ENCODE measurements at places on chromosomes 13 and 19. TPM values are rescaled to one million over a fixed set of nuclear protein-coding genes. Genes with fewer than 3 reads are reported as not detected.

Gene RNF113B
- total RNA-seq: not detected

GRCh38 chr19:46860846-46861690, at the start of gene ARHGAP35:
TSS of gene ARHGAP35 (plus strand) at chr19:46860997. CDS start at chr19:46918676, 57,679 bp downstream.
- peak; percentile 91 for DNase-seq

Gene CHAMP1
- 6.1 TPM for total RNA-seq

- DNase-seq: peak; percentile 39
These were observed 721 bp downstream of the TNFSF11 start for GRCh38 chr13:42574435-42575311.

Gene USHBP1
- not detected for total RNA-seq

Gene IFNL2
- not detected for total RNA-seq

GRCh38 chr19:28526038-28526437, 686.9 kb downstream of the UQCRFS1 start:
- DNase-seq: no peak

Gene ZNF471
- 0.48 TPM for total RNA-seq

- no peak for DNase-seq
These were observed 16.7 kb downstream of the MYBPC2 start for GRCh38 chr19:50449236-50449899.

DNA sequence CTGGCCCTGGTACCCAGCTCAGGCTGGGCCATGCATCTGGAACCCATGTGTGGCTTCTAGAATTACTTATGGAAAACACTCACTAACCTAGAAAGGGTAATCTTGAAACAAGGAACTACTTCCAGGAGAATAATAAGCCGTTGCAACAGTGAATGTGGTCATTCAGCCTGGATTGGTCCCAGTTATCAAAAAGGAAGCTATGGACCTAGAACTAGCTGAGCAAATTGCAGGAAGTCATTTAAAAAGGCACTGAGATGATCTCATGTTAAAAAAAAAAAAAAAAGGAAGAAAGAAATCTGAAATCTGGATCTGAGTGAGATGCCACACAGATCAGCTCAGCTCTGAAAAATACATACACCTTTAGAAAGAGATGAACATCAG, 59.6 kb downstream of the DCT start:
- DNase-seq: no peak

GRCh38 chr13:34816245-34816884, 125.7 kb upstream of the NBEA start:
- no peak for DNase-seq

- no peak for DNase-seq
These were observed 4.0 kb upstream of the DPF1 start for GRCh38 chr19:38228005-38228377.

- no peak for DNase-seq
These were observed 7.6 kb upstream of the ACSBG2 start for GRCh38 chr19:6127716-6128335.

GRCh38 chr13:28401303-28402056, 93.4 kb downstream of the FLT1 start:
- no peak for DNase-seq

DNA sequence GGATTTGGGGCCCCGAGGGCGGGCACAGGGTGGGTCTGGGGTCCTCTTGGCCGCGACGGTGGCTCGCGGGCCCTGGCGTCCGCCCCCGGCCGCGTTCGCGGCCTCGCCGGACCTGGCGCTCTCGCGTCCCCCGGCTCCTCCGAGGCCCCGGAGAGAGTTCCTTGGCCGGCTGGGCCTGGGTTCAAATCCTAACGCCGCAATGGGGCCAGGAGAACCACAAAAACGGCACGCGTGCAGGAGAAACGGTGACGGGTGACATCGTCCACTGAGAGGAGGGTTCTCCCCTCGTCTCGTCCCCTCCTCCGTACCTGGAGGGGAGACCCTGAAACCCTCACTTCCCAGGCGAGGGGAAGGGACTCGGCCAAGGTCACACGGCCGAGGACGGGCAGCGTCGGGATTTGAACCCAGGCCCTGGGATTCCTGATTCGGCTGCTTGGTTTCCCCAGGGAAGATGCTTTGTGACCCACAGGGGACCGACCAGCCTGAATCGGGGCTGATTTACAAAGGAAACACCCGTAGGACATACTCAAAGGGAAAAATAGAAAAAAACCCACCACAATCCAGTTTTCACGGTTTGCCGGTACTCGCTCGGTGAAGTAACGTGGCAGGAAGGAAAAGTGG, 624 bp downstream of the SAFB start:
- DNase-seq: no peak

Gene HSH2D
- 319 TPM for total RNA-seq

Gene REEP6
- 5.0 TPM for total RNA-seq

GRCh38 chr13:50676602-50677001, 166.9 kb downstream of the DLEU7 start:
- DNase-seq: peak; percentile 45

Gene ADGRE2
- total RNA-seq: 20.3 TPM

Measured in natural killer cell (primary cell).